Activated naive CD8-positive, alpha-beta T cell treated with anti-CD3 and anti-CD28 coated beads, Interleukin-2, amount 10 ng/mL, durations not matched to agents 7 days and 5 days (primary cell): ENCODE measurements at places on chromosomes 4 and X.
A peak's percentile ranks its signal among the peaks of the same experiment; 100 is the strongest.

- DNase-seq, result no peak
- H3K27me3 ChIP-seq, result no peaks in the 10 kb centered on the region
- no peaks in the 10 kb centered on the region for H3K36me3 ChIP-seq
- H3K27ac ChIP-seq, result no peak overlapping the region
- no peak overlapping the region for H3K4me3 ChIP-seq
Observed at GRCh38 chrX:124325732-124326131, 6.7 kb upstream of the TEX13D start.

DNA sequence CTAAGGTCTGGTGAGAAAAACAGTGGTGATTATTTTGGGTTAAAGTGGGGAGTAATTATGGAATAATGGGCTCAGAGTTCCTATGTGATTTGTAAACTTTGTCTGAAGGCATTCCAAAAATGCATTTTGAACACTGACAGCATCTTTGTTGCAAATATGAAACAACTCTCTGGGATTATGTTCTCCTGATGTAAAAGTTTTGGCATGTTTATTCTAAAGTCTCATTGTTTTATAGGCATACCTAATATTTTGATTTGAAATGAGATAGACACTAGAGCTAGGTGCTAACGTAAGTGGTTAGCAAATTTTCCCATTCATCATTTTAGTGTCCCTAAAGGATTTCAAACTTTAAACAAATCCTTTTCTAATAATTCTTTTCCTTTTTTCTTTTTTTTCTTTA, 140.9 kb upstream of the ANXA3 start:
- H3K27me3 ChIP-seq, result peaks cover 18% of the 10 kb centered on the region
- no peak overlapping the region for H3K27ac ChIP-seq
- DNase-seq, result no peak
- H3K36me3 ChIP-seq, result no peaks in the 10 kb centered on the region
- H3K4me1 ChIP-seq, result no peaks in the 10 kb centered on the region

DNA sequence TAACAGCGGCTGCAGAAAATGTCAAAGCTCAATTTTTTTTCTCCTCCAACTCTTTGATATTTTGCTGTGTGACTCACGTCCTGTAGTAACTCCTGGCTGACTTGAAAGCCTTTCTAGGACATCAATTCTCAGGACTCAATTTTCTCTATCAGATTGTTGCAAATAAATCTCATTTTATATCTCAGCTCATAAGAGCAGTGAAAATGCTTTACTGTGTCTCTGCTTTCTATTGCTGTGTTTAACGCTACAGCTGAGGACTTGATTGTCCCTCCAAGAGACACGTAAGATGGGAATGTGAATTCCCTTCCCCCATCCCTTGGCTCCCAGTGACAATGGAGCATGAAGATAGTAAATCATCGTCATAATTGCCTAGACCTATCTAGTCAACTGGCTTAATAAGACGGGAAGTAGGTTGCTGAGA, 20.5 kb upstream of the CBR4 start:
- no peaks in the 10 kb centered on the region for H3K36me3 ChIP-seq
- H3K4me1 ChIP-seq, result no peaks in the 10 kb centered on the region
- no peak overlapping the region for H3K27ac ChIP-seq
- peaks cover 5% of the 10 kb centered on the region for H3K27me3 ChIP-seq

- H3K27me3 ChIP-seq, result no peaks in the 10 kb centered on the region
- no peak overlapping the region for H3K4me3 ChIP-seq
- H3K27ac ChIP-seq, result no peak overlapping the region
- no peaks in the 10 kb centered on the region for H3K36me3 ChIP-seq
Observed at GRCh38 chr4:186621959-186622553, 66.7 kb upstream of the MTNR1A start.

- H3K27me3 ChIP-seq, result no peaks in the 10 kb centered on the region
Observed at GRCh38 chrX:45400027-45400779, 199.5 kb upstream of the DIPK2B start.

DNA sequence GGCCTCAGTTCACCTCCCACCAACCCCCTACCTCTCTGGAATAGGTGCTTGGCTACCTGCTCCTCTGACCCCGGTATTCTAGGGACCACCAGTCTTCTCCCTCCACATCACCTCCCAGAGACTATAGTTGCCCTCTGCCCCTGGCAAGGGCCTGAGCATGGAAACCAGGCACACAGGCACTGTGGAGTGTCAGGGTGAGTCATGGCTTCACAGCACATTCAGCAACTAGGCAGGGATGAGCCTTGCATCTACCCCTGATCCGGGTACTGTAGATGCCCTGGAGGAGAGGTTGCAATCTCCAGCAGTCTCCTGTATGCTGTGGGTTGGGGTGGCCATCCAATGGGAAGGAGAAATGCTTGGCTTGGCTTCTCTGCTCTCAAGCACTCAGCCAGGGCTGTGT, 472.7 kb downstream of the IDS start:
- no peak overlapping the region for H3K4me3 ChIP-seq
- no peak overlapping the region for H3K27ac ChIP-seq
- H3K4me1 ChIP-seq, result no peaks in the 10 kb centered on the region
- no peaks in the 10 kb centered on the region for H3K27me3 ChIP-seq
- no peaks in the 10 kb centered on the region for H3K36me3 ChIP-seq

GRCh38 chr4:185920171-185920570, 108.2 kb upstream of the SORBS2 start:
- no peak overlapping the region for H3K4me3 ChIP-seq
- H3K27me3 ChIP-seq, result peaks cover 4% of the 10 kb centered on the region
- no peak for DNase-seq

- peaks cover 37% of the 10 kb centered on the region for H3K27me3 ChIP-seq
- no peaks in the 10 kb centered on the region for H3K36me3 ChIP-seq
- peaks cover 5% of the 10 kb centered on the region for H3K4me1 ChIP-seq
- H3K4me3 ChIP-seq, result peak within 1 kb of the TSS; percentile 40
Observed at GRCh38 chr4:155758481-155759371, at the start of gene GUCY1B1. Gene GUCY1B1 (plus strand): TSS chr4:155759021. CDS start chr4:155759141, 120 bp downstream.

GRCh38 chrX:72395237-72395636, 89.5 kb upstream of the CITED1 start:
- DNase-seq, result no peak
- no peak overlapping the region for H3K4me3 ChIP-seq
- H3K36me3 ChIP-seq, result peaks cover 4% of the 10 kb centered on the region
- H3K4me1 ChIP-seq, result no peaks in the 10 kb centered on the region
- no peak overlapping the region for H3K27ac ChIP-seq
- no peaks in the 10 kb centered on the region for H3K27me3 ChIP-seq

DNA sequence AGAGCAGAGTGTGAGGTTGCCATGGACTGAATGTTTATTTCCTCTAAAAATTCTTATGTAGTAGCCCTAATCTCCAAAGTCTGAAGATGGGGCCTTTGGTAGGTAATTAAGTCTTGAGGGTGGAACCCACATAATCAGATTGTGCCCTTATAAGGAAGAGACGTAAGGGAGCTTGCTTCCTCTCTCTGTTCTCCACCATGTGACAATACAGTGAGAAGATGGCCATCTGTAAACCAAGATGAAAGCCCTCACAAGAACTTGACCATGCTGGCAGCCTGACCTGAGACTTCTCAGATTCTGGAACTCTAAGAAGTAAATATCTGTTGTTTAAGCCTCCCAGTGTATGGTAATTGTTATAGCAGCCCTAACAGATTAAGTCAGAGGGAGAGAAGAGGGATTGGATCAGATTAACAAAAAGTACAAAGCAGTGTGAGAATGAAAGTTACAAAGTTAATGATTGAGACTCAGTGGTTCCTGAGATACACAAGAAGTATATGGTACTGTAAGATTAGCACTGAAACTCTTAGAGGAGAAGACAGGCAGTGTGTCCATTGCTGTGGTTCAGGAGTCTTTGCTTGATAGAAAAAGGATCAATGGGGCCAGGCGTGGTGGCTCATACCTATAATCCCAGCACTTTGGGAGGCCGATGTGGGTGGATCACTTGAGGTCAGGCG, 82.5 kb upstream of the GC start:
- no peak overlapping the region for H3K27ac ChIP-seq
- H3K27me3 ChIP-seq, result no peaks in the 10 kb centered on the region
- H3K4me1 ChIP-seq, result no peaks in the 10 kb centered on the region
- DNase-seq, result no peak

GRCh38 chr4:79164907-79165610, 160.8 kb downstream of the NAA11 start:
- H3K27me3 ChIP-seq, result no peaks in the 10 kb centered on the region
- no peaks in the 10 kb centered on the region for H3K4me1 ChIP-seq
- H3K4me3 ChIP-seq, result no peak overlapping the region

DNA sequence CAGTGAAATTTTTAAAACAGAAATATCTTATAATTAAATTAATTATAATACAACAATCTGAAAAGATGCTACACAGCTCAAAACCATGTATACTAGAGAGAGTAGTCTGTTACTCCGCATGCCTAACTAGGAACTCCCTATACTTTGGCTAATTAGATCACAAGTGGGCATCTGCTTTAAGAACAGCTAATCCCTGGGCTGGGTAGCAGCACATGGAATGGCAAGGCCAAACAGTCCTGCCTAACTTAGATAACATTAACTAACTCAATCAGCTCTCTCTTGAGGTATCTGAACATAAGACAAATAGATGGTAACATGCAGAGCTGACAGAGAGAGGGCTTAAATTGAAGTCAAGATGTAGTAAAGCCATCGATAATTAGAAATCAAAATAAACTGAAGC, 9.9 kb downstream of the CHIC2 start:
- H3K27ac ChIP-seq, result no peak overlapping the region
- H3K36me3 ChIP-seq, result peaks cover 15% of the 10 kb centered on the region
- peaks cover 35% of the 10 kb centered on the region for H3K4me1 ChIP-seq
- H3K27me3 ChIP-seq, result no peaks in the 10 kb centered on the region
- DNase-seq, result no peak

DNA sequence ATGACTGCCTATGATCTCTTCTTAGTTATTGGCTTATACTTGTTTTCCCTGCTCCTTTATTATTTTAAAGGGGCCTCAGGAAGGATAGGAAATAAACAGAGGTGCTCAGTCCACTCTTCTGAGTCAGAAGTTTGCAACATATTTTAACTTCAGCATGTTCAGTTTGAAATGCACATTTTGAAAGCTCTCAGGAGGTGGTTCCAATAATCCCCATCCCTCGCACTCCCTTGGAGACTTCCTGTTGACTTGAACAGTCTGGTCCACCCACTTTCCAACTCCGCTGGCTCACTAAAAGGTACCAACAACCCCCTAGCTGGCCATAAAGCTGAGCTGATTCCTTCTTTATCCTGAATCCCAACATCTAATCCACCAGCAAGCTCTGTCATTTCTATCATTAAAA, 78.3 kb upstream of the DUSP21 start:
- no peak overlapping the region for H3K4me3 ChIP-seq
- no peaks in the 10 kb centered on the region for H3K36me3 ChIP-seq
- no peak overlapping the region for H3K27ac ChIP-seq
- no peak for DNase-seq
- H3K27me3 ChIP-seq, result no peaks in the 10 kb centered on the region
- H3K4me1 ChIP-seq, result no peaks in the 10 kb centered on the region

- H3K4me3 ChIP-seq, result no peak overlapping the region
- no peaks in the 10 kb centered on the region for H3K36me3 ChIP-seq
- H3K27me3 ChIP-seq, result no peaks in the 10 kb centered on the region
- DNase-seq, result no peak
Observed at GRCh38 chr4:175637762-175638161, 174.3 kb downstream of the GPM6A start.

DNA sequence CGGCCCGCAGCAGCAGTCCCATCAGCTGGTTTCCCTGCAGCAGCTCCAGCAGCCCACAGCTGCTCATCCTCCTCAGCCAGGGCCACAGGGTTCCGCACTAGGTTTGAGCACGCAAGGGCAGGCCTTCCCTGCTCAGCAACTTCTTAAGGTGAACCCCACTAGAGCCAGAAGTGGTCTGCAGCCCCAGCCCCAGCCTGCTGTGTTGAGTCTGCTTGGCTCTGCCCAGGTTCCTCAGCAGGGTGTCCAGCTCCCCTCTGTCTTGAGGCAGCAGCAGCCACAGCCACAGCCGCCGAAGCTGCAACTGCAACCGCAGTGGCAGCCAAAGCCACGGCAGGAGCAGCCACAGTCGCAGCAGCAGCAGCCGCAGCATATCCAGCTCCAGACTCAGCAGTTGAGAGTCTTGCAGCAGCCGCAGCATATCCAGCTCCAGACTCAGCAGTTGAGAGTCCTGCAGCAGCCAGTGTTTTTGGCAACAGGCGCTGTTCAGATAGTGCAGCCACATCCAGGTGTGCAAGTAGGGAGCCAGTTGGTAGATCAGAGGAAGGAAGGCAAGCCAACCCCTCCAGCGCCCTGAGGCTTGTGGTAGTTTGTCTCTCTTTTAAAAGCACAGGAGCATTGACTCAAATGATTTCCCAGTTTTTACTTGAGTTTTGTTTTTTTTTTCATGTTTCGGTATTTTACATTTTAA, 4.6 kb downstream of the SUPT20HL1 start:
- H3K4me1 ChIP-seq, result peaks cover 11% of the 10 kb centered on the region
- no peak for DNase-seq
- H3K27me3 ChIP-seq, result peaks cover 2% of the 10 kb centered on the region
- no peaks in the 10 kb centered on the region for H3K36me3 ChIP-seq

DNA sequence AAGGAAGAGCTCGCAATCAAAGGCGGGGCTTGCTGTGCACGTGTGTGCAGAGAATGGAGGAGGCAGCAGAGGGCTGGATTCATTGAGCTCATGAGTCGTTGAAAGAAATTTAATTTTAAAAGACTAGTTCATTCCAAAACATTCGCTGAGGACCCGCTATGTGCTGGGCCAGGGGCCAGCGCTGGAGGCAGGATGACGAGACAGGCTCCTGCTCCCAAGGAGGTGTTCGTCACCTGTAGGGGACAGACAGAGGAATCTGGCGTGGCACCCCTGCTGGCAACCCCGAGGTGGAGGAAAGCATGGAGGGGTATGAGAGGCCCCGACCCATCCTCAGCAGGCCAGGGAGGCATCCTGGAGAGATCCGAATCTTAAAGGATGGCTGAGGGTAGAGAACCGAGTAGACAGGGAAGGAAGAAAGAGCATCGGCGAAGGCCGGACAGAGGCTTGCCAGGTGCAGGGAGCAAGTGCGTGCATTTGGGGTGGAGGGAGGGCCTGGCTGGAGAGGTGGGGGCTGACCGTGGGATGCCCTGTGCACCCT, 96.4 kb downstream of the CPZ start:
- no peak overlapping the region for H3K27ac ChIP-seq
- H3K27me3 ChIP-seq, result peaks cover 3% of the 10 kb centered on the region
- H3K4me3 ChIP-seq, result no peak overlapping the region
- no peak for DNase-seq
- H3K4me1 ChIP-seq, result peaks cover 3% of the 10 kb centered on the region
- no peaks in the 10 kb centered on the region for H3K36me3 ChIP-seq

DNA sequence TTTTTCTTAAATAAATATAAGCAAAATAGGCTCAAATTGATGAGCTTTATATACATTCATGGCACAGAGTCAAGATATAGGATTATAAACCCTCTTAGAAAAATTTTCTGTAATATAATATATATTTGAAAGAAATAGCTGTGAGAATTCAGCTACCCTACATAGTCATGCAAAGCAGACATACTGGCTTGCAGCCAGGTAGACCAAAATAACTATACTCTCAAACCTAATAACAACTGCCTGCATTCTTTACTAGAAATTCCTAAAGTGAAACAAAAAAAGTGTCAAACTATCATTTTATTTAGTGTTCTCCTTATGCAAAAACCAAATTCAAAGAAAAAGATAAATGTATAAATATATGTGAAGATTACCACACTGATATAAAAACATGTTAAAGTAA, 1390.2 kb downstream of the C4orf33 start:
- no peak overlapping the region for H3K4me3 ChIP-seq
- H3K27ac ChIP-seq, result no peak overlapping the region
- H3K36me3 ChIP-seq, result no peaks in the 10 kb centered on the region

GRCh38 chr4:102631616-102632015, 129.2 kb downstream of the MANBA start:
- no peaks in the 10 kb centered on the region for H3K27me3 ChIP-seq
- DNase-seq, result no peak
- peaks cover 20% of the 10 kb centered on the region for H3K36me3 ChIP-seq
- H3K4me1 ChIP-seq, result peaks cover 35% of the 10 kb centered on the region
- H3K4me3 ChIP-seq, result no peak overlapping the region

GRCh38 chr4:15250021-15250441, 177.8 kb upstream of the C1QTNF7 start:
- DNase-seq, result no peak
- no peak overlapping the region for H3K4me3 ChIP-seq
- H3K4me1 ChIP-seq, result no peaks in the 10 kb centered on the region
